ENCODE measurements at places on chromosomes 7 and 10.
A peak's percentile ranks its signal among the peaks of the same experiment; 100 is the strongest.

GRCh38 chr10:128596906-128597305 lies 470.7 kb upstream of the MKI67 start:
- DNase-seq: no peak

DNA sequence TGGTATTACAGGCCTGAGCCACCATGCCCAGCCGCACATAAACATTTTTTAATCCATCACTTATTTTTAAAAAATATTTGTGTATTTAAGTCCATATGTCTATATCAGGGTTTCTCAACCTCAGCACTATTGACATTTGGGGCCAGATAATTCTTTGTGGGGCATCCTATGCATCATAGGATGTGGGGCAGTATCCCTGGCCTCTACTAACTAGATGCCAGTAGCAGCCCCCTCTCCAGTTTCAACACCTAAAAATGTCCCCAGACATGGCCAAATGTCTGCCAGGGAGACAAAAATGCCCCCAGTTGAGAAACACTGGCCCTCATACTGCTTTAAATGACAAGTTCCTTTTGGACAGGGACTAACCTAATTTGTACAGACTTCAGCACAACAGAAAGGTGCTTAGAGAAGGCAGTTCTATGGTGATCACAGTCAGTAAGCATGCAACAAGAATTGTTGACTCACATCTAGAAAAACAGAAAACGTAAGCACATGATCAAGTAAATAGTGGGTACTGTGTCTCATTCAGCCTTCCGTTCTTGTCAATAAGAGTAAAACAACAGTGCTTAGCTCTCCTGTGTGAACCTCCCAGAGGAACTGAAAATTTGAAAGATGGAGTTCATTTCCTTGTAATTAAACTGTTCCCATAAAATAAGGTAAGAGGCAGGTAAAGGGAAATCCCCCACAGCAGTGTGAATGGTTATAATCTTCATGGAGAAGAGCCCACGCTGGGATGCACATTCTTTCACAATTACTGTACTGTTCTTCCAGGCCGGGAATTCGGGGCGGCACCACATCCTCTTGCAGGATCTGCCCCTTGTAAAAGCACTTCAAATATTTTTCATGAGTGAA lies 17.3 kb upstream of the ADRB1 start:
- no peak for DNase-seq

DNA sequence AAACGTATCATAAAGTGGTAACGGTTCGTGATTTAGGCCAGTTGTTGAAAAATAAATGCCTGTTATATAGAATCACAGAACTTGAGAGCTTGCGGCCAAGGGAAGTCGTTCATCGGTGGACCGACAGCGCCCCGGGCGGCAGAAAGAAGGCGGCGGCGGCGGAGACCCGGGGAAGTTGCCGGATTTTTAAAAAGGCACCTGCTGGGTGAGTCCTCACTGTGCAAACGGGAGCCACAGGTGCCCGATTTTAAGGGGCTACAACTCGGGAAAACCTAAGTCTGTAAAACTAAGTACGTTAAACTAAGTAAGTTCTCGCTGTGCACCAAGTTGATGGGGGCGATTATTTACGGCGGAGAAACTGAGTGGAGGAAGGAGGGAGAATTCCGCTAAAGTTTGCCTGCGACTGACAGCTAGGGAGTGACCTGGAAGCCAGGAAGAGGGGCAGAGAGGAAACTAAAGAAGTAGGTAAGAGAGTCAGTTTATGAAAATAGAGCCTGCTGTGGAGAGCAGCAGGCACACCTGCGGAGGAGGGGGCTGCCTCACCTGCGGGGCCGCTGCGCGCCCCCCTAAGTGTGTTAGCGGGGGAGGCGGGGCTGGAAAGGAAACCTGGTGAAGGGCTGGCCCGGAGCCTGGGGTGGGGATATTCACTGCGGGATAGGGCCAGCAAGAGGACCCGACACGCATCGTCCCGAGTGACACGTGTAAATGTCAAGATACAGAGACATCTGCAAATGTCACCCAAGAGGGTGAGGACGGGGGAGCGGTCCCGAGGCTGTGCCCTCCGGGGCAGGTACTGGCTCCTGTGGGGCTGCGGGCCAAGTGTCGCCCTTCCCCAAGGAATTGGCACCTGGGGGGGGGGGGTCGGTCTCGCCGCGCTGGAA lies 996 bp downstream of the ADAM12 start:
- DNase-seq: peak; percentile 83

- no peak for DNase-seq
Observed at GRCh38 chr10:11246752-11247467, 229.2 kb downstream of the CELF2 start.

DNA sequence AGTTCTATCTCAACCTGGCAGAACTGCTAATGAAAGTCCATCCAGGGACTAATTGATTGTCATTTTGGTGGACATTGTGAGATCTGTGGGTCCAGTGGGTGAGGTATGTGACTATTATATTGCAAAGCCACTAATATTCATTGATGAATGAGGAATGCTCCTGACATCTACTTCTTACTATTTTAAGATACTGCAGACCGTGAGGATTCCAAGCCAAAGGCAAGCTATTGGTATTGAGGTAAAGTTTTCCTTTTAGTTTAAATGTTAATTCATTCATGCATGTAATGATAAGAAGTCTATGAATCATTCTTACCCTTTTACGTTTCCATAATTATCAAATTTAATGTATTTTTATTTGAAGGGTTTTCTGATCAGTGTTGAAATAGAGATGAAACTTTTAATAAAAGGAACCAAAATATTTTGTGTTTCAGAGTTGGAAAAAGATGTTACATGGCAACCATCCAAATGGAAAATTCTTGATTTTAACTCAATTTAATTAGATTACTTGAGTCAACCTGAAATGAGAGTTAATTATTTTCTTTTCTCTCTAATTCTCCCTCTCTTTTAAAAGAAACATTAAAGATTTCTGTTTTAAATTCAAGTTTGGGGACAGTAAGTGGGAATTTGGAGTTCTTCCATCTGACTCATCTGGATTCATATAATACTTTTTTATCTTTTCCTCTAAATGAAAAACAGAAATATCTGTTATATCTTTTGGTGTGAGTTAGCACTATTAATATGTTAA lies 39.6 kb downstream of the NUP205 start:
- no peak for DNase-seq

GRCh38 chr10:130804281-130804680 lies 507.2 kb downstream of the TCERG1L start:
- no peak for DNase-seq

GRCh38 chr10:123119081-123119480 lies 16.7 kb upstream of the HMX3 start:
- no peak for DNase-seq

DNA sequence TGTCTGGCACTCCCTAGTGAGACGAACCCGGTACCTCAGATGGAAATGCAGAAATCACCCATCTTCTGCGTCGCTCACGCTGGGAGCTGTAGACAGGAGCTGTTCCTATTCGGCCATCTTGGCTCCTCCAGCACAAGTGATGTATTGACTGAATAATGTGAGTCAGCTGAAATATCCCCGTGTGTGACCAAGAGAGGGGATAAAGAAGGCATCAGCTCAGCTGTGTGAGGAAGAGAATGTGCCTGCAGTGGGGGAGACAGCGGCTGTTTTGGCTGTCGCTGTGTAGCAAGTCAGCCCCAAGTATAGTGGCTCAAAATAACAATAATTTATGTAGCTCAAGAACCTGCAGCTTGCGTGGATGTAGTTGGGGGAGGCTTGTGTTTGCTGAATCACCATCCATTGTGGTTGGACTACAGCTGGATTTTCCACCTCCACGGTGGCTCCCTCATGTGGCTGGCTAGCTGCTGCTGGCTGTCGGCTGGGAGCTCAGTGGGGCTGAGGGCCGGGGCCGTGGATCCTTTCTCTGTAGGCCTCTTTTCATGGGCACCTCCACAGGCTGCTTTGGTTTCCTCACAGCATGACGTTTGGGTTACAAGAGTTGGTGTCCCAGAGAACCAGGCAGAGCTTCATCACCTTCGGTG lies 434.5 kb downstream of the CCSER2 start:
- DNase-seq: no peak

DNA sequence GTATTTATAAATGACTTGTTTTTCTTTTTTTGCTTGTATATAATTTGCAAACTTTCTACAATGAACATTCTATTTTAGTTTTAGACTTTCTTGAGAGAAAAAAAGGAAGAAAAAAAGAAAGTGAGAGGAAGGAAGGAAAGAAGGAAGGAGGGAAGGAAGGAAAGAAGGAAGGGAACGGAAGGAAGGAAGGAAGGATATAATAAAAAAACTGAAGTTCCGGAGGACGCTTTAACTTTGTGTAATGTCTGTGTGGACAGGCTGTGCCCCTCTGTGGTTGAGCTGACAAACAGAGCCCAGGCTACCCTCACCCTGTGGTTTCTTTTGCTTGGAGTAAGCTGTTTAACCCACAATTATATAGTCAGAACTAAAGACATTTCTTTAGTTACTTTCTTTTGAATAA lies 108.7 kb downstream of the SEMA3D start:
- DNase-seq: no peak

DNA sequence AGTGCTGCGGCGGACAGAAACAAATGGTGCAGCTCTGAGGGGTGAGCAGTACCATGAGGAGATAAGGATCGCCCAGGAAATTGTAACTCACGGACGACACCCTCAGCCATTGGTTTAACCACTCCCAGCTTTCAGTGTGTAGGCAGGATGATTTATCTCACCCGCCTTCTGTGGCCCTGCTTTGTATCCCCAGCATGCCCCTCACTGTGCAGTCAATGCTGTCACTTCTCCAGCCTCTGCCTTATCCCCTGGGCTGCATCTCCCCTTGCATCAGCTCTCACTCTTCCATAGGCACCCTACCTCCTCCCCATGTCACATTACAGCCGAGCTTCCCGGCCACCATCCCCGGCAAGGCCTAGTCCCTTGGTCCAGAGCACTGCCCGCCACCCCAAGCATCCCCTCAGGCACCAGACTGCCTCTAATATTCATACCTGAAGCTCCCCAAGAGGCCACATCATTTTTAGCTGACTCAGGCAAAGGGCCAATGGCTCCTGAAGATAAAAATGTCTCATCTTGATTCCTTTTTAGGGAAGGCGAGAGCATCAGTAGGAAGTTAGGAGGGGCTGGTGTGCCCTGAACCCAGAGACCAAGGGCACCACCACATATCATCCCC lies 77.1 kb downstream of the CARD11 start:
- DNase-seq: peak; percentile 3

- no peak for DNase-seq
Observed at GRCh38 chr7:11527707-11528106, 304.3 kb downstream of the THSD7A start.

- no peak for DNase-seq
Observed at GRCh38 chr7:99194301-99194700, 13.6 kb downstream of the KPNA7 start.

DNA sequence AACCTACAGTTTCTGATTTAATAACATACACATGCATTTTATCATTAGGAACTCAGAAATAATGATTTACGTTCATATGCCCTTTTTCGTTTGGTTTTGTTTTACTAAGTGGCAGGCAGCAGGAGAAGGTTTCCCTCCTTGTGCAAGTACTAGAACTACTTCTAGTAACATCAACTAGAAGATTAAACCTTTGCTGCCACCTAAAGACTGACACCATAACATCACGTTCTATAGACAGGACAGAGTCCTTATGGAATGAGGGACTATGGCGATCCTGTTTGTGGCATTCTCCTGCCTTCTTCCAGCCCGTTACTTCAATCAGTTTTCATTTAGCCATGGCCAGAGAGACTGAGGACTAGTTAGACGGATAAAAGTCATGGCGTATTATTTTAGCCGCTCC lies 53.2 kb downstream of the GAD2 start:
- DNase-seq: peak; percentile 65

DNA sequence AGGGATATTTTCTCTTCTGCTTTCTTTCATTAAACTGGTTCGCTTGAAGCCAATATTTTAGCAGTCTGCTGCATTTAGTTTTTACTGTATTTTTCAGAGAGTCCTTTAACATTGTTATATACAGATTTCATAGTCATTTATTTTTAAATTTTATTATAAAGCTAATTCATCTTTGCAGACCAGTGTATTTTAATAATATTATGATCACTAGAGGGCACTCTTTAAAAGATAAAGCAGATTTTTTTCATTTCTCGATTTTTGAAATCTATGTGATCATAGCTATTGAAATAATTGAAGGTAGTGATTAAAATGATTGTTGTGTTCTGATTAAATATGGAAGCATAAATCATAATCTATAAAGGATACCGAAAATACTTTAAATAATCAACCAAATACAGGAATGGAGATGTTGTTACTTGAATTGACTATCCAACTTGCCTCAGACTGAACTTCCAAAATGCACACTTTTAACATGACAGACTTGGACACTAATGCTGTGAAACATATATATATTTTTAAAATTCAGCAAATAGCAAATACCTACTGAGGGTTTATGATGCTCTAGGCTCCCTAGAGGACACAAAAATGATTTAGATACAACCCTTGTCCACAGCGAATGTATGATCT lies 35.2 kb downstream of the ST7 start:
- no peak for DNase-seq

GRCh38 chr10:33332183-33333065 lies 2.0 kb downstream of the NRP1 start:
- DNase-seq: no peak

- DNase-seq: no peak
Observed at GRCh38 chr7:55099066-55099820, 80.4 kb downstream of the EGFR start.

- no peak for DNase-seq
Observed at GRCh38 chr10:103742824-103743223, 112.6 kb downstream of the SH3PXD2A start.

- no peak for DNase-seq
Observed at GRCh38 chr7:134520130-134520529, 7.2 kb upstream of the AKR1B10 start.

GRCh38 chr10:15585303-15585715 lies 134.4 kb downstream of the ITGA8 start:
- DNase-seq: peak; percentile 84

DNA sequence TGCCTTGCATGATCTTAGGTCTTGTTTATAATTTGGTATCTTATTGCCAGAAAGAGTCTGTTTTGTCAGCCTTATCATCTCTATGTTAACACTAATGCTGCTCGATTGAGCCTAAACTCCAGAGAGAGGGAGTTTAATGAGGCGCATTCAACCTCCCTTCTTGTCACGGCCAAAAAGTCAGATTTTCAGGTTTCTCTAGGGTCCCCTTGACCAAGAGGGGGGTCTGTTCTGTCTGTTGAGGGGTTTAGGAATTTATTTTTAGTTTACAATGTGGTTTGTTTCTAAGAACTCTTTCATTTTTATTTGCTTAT lies 285.7 kb upstream of the VWC2 start:
- DNase-seq: no peak

GRCh38 chr7:109893231-109893630 lies 1197.7 kb upstream of the LRRN3 start:
- DNase-seq: no peak

DNA sequence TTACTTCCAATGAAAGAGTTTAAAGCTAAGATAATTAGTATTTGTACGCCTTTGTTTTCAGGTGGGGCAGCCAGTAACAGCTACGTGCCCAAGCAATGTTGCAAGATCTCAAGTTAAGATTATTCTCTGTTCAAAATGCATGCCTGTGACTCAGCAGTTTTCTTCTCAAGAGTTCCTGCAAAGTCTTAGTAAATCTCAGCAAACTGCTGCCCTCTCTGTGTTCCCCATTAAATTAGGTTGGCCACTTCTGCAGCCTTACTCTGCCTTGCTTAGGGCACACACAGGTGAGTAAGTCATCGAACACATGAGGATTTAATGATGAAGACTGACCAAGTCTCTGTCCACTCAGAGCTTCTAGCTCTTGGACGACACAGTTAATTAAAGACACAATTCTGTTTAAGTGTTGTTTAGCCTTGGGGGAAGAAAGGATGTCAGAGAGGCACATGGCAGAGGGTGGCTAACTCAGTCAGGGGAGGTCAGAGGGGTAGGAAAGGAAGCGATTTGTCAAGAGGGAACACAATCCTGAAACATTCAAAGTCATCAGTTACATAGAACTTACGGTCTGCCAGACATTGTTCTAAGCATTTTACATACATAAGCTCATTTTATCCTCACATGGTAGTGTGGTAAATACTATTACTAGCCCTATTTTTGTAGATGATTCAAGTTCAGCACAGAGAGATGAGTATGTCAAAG lies 20.2 kb upstream of the SLC35G1 start:
- DNase-seq: no peak
